Left kidney (tissue), 8 donors: ENCODE measurements at places on chromosomes 2 and 18. TPM values are rescaled to one million over a fixed set of nuclear protein-coding genes. Genes with fewer than 3 reads are reported as not detected.

Gene AQP4
- 0.80 TPM for polyA plus RNA-seq

Gene LIPG
- polyA plus RNA-seq: 63.6 TPM

- no peak for DNase-seq
Observed at GRCh38 chr2:152352616-152353015, 17.6 kb downstream of the FMNL2 start.

Gene SCN3A
- 0.60 TPM for polyA plus RNA-seq

Gene ATG9A
- polyA plus RNA-seq: 49.5 TPM
